ENCODE measurements at places on chromosomes 7 and 10.

- DNase-seq, result no peak
Measured at GRCh38 chr10:93181271-93182048, 107.8 kb downstream of the CYP26A1 start.

DNA sequence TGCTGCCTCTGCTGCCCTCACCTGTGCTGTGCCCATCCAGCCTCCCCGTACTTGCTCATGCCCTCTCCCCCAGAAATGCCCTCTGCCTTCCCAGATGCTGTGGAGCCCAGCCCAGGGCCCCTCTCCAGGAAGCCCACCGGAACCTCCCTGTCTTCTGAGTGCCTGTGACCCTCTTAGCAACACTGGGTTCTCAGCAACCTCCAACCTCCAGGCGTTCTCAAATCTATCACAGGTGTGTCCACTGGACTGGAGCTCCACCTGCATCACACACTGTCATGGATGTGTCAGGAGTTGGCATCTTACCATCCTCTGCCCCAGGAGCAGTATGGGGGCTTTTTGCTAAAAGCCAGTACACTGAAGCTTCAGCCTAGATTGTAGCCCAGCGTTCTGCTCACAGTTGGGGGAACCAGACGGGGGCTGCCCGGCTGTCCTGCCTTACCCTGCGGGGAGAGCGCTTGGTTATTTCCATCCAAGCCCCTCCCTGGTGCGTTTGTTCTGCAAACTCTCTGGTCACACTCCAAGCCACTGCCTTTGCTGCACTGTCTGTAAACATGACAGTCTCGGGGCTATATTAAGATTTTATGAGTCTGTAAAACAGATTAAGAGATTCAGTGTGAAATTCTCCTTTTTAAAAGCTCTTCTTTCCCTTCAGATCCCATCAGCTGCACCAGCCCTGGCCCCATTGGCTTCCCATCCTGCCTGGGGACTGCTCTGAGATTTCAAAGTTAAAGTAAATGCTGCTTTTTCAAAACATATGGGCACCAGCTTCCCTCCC lies 71.3 kb upstream of the CPXM2 start:
- no peak for DNase-seq

DNA sequence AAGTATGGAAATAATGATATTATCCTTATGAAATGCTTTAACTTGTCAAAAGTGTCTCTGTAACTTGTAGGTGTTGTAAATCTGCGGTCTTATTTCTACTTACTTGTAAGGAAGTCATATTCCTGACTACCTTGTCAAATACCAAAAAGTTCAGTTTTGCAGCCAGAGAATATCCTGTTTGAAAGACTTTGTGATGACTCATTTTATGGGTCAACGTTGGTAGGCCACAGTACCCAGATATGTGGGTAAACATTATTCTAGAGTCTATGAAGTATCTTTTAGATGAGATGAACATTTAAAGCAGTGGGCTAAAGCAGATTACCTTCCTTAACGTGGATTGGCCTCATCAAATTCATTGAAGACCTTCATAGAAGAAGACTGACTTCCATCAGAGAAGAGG lies 195.3 kb downstream of the PPP1R9A start:
- DNase-seq, result no peak

- DNase-seq, result no peak
Measured at GRCh38 chr7:30915751-30916150, 4.1 kb downstream of the AQP1 start.

DNA sequence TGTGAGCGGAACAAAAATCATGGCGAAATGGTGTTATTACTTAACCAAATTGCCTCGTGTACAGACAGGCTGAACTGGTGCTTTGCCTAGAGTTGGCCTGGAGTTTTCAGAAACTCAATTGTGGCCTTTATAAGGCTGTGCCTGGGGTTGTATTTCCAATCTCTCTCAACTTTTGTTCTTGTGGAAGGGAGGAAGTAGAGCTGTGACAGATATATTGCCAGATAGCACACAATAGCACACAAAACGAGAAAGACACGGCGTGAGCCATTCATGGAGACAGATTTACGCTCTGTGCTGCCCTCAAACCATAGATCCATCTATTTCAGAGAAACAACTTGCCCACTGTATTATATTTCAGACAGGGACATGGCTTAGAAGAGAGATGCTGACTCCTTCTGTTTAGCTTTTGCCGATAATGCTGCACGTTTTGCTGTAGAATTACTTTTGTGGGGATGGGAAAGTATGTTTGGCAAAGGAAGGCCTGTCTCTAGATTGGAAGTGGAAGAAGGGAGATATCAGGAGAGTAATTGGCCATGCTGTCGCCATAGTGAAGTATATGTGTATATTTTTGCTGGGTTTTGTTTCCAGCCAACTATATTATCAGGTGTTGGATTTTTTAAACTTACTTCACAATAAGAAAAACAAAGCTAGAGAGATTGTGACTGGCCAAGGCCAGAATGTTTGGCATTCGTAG lies 80.4 kb downstream of the AUTS2 start:
- DNase-seq, result no peak

DNA sequence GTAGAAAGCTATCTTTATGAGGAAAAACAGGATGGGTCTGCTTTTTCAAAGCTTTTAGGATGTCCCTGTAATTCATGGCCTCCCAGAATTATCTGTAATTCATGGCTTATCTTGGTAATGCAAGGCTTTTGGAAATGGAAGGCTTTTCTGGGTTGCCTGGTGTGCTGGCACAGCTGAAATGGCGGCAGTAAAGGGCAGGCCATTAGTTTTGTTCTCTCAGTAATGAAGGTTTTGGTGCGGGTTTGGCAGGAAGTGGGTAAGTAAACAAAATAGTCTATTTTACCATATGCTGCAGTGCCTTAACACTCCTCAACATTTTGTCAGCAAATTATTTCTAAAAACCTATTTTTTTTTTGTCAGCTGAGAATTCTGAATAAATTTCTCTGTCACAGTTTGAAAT lies 69.3 kb downstream of the LRGUK start:
- no peak for DNase-seq

- no peak for DNase-seq
Measured at GRCh38 chr10:75980419-75981002, 549.1 kb downstream of the LRMDA start.

- DNase-seq, result no peak
Measured at GRCh38 chr7:18702071-18702829, 206.7 kb downstream of the HDAC9 start.

- DNase-seq, result no peak
Measured at GRCh38 chr7:122546496-122546895, 152.4 kb downstream of the RNF133 start.

GRCh38 chr7:106890952-106891351 lies 25.9 kb downstream of the PIK3CG start:
- no peak for DNase-seq

DNA sequence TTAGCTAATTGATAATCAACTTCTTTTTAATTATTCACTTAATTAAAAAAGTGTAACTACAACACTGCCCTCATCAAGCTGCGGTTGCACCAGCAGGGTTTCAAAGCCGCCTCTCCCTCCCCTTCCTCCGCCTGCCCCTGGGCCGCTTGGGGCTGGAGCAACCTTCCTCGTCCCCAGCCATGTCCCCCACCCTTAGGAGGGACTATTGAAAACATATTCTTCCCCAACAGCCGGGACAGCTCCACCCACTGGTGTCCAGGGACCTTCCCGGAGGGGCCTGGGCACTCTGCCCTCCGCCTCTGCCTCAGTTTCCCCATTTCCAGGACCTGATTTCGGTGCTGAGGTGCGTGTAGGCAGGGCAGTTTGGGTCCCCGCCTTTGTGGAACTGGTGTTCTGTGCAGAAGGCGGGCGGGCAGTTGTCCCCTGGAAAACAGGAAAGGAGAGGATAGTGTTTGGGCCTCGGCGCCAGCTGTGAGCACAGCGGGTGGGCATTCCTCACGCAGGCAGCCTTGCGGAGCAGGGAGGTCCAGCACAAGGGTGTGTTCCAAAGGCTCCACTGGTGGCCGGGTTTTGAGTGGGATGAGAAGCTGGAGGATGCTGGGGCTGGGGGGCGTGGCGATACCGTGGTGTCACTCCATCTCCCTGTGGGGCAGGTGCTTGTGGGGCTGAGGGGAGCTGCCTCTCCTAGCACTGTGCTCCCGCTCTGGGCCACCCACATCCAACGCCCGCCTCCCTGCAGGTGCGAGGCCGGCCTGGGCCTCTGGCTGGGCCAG lies 15.7 kb downstream of the UNCX start:
- DNase-seq, result no peak

DNA sequence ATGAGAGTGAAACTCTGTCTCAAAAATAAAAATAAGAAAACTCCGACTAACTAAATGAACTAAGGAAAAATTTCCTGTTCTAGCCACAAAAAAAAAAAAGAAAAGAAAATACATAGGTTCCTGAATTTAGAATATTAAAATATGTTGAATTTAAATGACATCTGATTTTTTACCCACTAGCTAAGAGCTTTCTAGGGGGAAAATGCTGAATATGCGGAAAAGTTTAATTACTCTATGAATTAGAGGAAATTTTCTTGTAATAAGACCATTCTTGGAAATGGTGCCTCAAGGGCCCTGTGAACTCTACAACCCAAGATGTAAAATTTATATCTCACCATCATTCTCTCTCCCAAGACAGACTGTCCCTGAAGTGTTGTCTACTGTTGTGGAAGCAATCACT lies 165.0 kb upstream of the CALN1 start:
- no peak for DNase-seq

GRCh38 chr10:130547368-130547767 lies 411.2 kb downstream of the GLRX3 start:
- DNase-seq, result no peak

DNA sequence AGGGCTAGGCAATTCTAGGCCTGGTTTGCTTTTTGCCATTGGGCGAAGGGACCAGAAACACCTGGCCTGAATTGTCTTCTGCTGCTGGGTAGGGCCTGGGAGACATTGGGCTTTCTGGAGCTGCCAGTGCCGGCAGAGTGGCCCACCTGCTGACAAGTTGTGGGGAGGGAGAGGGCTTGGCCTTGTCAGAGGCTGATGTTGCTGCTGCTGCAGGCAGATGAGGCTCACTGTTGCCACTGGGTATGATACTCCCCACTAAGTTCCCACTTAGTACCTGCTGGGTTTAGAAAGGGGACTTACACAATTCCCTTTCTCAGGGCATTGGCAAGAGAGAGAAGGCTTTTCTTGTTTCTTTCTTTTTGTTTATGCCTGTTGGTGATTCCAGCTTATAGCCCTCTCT lies 289.6 kb upstream of the NPVF start:
- no peak for DNase-seq

GRCh38 chr10:106917452-106918055 lies 247.0 kb downstream of the SORCS1 start:
- DNase-seq, result no peak

DNA sequence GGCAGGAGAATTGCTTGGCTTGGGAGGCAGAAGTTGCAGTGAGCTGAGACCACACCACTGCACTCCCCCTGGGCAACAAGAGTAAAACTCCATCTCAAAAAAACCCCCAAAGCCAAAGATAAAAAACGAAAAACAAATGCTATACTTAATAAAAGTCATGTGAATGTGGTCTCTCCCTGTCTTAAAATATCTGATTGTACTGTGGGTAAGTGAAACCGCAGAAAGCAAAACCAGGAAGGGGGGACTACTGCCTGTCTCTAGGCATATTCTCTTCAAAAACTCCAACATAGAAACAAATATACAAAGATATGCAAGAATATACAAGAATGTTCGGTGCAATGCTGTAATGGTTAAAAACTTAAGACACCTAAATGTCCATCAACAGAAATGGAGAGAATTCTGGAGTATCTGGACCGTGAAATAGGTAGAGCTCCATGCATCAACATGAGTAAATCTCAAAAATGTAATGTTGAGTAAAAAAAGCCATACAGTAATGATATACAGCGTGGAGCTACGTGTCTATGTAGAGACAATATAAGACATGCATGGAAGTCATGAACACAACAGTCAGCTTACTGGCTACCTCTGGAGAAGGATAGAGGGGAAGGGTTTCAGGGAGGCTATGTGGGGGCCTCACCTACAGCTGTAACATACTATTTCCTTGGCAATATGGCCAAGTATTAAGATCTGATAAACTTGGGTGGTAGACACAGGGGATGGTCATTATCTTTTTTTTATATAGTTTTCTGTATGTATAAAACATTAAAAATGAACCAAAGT lies 2.1 kb downstream of the ZNF394 start:
- no peak for DNase-seq

DNA sequence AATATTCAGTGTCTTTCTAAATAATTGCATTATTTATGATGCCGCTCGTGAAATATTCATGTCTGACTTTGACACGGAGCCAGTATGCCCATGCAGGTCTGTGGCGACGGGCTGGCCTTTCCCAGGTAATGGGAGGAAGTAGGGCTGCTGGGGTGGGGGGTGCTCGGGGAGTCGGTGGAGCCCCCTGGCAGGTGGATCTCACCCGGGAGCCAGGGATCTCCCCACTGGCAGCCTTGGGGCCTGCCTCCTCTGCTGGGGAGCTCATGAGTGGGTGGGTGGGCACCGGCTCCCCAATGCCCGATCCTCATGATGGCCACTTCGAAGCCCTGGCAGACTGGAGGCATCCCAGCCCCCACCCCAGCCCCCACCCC lies 52.8 kb downstream of the PWWP2B start:
- DNase-seq, result no peak
